ENCODE measurements at places on chromosomes 6 and 20.

DNA sequence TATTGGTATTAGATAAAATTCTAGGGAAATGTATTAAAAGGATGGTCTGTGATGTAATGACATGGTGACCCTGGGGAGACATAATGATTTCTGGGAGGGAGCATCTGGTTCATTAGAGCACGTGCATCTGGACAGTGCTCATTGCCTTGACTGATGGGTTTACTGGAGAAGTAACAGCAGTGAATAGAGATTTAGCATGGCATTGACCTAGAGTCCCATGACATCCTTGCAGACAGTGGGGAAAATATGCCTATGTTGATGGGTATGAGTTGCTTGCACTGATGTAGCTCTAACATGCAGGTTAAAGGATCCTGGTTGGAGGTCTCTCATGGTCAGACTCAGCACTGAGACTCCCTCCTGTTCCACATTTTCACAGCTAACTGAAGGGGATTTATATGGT, 164.1 kb upstream of the OLIG3 start:
- no peak for DNase-seq

DNA sequence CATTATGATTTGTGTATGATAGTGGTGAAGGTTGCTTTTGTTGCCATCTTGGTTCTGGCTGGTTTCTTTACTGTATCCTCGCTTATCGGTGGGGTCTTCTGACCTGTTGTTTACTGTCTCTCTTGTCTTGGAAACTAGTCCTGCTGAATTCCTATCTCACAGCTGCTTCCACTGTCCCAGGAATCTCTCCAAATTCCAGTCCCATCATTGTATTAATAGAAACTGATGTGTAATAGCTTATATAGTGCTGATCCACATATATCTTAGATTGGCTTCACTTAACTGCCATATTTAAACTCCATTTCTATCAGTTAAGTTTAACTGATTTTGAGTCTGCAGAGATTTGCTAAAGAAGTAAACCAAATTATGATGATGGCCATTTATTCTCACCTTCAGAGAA, 5.9 kb downstream of the GTF2H5 start:
- DNase-seq: no peak

- no peak for DNase-seq
Observed at GRCh38 chr6:4904461-4905025, 99.3 kb downstream of the RPP40 start.

DNA sequence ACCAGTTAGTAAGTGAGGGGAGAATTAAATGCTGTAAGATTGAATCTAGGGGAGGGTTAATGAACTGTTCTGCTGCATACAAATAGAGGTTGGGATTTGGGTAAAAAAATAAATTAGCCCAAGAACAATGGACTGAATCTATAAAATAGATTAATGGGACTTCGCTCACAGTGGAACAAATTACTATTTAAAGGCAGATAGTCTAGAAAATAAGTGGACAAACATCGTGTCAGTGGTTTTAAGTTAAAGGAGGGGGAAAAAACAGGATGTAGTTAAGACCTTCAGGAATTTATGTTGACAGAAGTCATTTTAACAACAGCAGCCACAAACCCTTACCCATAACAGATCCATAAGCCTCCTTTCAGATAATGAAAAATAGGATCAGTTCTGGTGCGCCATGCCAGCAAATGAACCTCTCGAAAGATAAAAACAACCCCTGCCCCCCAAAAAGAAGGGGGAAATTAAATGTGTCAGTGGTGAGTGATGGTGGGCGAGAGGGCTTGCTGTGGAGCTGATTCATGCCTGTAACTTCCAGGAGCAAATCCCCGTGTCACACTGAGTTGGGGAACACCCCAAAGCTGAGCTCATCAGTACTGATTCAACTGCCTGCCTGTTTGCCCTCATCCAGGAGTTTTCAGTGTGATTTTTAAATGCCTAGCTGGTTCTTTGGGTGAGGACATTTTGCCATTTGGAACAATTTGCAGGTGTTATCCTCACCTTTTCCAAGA, 86.8 kb downstream of the PPP1R14C start:
- no peak for DNase-seq

GRCh38 chr6:76472858-76473257, 400.4 kb upstream of the IMPG1 start:
- DNase-seq: no peak

GRCh38 chr6:38599261-38599660, 40.5 kb downstream of the BTBD9 start:
- no peak for DNase-seq

- no peak for DNase-seq
Observed at GRCh38 chr6:128631031-128631430, 110.6 kb upstream of the PTPRK start.

DNA sequence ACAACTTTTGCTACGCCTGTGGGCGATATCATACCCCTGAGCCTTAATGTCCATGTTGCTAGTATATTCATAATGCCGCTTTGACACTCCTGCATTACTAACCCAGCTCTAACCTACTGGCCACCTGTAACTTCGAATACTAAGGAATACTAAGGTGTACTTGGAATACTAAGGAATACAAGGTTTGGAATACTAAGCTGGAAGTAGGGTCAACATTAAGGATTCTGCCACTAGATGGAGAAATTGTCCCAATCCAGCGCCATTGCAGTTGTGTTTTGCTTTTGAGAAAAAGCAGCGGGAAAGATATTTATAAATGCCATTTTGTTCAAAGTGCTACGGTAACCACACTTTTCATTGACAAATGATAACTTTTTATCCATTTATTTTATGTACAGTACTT, 10.7 kb downstream of the TBXT start:
- DNase-seq: no peak

DNA sequence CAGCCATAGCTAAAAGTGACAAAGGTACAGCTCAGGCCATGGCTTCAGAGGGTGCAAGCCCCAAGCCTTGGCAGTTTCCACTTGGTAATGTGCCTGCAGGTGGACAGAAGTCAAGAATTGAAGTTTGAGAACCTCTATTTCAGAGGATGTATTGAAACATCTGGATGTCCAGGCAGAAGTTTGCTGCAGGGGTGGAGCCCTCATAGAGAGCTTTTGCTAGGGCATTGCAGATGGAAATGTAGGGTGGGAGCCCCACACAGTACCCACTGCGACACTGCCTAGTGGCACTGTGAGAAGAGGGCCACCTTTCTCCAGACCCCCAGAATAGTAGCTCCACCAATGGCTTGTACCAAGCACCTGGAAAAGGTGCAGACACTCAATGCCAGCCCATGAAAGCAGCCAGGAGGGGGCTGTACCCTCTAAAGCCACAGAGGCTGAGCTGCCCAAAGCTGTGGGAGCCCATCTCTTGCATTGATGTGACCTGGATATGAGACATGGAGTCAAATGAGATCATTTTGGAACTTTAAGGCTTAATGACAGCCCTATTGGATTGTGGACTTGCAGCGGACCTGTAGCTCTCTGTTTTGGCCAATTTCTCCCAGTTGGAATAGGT, 1299.4 kb upstream of the MAP3K7 start:
- no peak for DNase-seq

DNA sequence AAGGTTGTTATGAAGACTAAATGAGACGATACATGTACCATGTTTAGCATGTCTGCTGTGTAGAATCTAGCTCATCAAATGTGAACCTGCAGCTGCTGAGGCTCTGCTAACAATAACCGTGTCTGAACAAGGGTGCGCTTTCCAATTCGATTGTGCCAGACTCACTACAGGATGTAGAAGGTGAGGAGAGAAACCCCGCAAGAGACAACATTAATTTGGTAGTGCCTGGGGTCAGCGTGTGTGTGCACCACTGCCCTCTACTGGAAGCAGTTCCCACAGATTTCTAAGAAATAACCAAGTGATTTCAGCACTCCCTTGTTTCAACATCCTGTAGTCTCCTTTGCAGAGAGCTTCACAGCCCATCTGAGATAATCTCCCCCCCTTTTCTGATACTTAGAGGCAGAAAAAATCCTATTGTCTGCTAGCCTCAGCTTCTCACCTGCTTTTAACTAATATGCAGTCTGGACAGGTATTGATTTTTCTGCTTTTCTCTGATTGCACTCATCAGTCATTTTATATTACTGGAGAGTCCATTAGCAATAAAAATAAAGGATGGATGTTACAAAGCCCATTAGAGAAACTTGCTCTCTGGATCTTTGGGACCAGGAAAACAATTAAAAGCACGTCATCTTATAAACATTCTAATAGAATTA, 96.7 kb upstream of the BACH2 start:
- DNase-seq: no peak

DNA sequence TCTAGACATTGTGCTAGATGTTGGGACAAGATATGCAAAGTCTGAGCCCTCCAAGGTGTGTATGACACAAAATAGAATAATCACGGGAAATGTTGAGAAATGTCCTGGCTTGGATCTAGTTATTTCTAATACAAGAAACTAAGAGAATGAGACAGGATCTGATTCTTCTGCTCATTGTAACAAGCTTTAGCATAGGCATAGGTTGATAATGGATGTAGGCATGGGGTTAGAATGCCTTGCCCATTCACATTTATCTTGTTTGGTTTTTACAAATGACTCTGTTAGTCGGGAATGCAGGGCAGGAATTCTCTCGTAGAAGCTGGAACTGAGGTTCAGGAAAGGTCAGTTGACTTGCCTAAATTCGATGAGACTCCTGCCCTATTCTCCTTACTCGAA, 1.5 kb upstream of the SLC26A8 start:
- no peak for DNase-seq

DNA sequence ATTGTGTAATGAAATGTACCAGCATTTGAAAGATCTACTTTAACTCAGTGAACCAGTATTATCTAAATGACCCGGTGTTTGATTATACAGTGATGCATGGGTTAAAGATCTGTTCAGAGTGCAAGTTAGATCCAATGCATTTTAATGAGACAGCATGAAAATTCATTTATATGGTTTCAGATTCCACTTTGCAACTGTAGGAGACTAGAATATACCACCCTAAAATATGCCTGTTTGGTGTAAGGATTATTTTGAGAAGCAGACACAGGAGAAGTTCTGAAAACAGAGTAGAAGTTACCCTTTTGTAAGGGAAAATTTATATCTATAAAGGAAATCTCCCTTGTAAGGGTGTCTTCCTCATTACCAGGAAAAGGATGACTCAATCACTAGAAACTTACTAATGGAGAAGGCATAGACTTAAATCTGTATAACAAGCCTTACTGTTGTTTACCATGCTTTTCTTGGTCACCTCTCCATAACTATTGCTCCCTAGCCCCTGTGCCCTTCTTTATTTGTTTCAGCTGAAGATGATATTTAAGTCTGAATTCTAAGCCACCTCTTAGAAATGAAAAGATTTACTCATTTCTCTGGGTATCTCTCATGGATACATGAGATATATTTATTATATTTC, 105.4 kb downstream of the NCOA3 start:
- no peak for DNase-seq

DNA sequence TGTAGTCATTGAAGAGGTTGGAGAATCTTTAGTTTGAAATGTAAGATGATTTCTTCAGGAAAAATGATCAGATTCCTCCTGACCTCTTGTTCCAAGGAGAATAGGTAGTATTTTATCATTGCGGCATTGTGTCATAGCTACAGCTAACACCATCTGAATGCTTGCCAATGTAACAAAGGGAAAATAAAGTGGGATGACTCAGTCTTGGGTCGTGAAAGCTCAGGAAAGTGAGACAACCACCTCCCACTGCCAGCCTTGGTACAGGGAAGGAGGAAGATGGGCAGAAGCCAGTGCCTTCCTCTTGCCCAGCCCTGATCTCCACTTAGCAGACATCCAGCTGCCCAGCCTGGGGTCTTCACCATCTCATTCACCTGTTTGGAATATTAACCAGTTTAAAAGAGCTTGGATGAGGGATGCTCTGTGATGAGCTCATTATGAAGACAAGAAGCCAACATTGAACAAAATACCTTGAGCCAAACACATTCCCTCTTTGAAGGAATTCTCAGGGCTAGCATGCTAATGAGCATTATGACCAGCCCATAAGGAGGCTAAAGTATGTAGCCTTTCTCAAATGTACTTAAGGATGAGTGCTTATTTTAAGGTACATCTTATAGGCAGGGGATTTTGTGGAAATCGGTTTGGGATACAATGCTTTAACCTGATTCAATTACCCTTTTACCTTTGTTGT, 40.0 kb upstream of the APCDD1L start:
- DNase-seq: peak; percentile 70
